ENCODE measurements at places on chromosomes 4 and X.

GRCh38 chr4:124641715-124642381 lies 70.7 kb downstream of the ANKRD50 start:
- peak; percentile 84 for DNase-seq

DNA sequence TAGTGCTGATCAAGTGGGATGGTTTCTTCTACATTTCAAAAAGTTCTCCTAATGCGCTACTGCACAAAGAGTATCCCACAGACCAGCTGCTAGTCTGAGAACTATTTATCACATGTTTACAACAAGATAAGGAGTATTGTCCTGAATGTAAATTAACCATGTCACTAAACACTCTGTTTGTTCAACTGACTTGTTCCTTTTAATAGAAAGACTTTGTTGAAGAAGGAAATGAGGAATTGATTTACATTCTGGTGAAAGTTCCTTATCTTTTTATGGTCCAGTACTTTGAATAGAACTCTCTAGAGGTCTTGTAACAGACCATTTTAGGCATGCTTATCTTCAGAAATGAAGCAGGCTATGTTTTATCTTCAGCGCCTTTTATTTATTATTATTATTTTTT lies 67.3 kb upstream of the IL13RA1 start:
- DNase-seq, result no peak

- DNase-seq, result no peak
Measured at GRCh38 chr4:24067367-24068193, 177.7 kb upstream of the PPARGC1A start.

- DNase-seq, result no peak
Measured at GRCh38 chr4:184344435-184344834, 126.8 kb upstream of the ENPP6 start.

DNA sequence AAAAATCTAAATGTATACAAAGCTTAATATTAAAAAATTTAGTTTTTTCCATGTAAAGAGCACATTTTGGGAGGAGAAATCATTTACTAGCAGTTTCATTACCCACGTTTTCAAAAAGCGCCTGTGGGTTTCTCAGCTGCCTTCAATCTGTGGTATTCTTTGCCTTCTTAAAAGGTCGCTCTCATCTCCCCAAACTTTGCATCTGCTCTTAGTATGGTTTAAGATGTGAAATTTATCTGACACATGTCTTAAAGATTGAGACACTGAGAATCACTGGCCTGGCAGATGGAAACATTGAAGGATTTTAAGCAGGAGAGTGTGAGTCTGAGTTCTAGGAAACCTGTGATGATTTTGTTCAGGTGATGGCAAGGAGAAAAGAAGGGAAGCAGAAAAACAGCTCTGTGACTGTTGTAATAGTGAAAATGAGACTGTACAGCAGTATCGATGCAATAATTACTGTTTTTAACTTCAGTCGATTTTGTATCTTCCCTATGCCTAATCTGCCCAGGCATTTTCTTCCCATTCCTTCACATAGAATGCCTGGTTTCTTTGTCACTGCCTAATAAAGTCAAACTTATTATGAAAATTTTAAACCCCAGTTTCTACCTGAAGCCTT lies 75.9 kb downstream of the PAQR3 start:
- DNase-seq, result no peak

DNA sequence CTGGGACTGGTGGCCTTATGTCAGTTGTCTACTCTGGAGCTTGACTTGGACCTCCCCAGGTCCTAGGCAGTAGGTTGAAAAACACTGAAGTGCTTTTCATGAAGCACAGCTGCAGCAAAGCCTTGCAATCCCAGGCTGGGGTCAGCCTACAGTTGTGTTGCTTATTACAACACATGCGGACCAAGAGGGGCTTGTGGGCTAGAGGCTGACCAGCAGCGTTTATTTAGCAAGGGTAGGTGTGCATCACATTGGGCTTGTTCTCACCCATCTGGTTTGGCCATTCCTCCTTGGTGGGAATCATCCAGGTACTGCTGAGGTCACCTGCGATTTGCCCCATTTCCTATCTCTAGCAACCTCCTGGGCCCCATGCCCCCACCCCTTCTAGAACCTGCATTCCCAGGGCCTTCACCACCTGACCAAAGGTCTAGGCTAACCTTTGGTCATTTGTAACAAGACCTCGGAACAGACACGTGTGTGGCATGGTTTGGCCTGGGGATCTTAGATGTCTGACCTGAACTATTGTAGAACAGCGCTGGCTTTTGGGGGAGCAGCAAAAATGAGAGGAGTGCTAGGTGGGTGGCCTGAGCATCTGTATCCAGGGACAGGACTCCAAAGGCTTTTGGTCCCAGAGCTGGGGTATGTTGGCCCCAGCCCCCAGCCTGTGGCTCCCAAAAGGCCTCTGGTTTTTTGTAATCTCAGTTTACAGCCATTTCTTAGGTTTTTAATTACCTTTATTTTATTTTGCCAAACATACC lies 3.0 kb downstream of the RPL10 start:
- no peak for DNase-seq

DNA sequence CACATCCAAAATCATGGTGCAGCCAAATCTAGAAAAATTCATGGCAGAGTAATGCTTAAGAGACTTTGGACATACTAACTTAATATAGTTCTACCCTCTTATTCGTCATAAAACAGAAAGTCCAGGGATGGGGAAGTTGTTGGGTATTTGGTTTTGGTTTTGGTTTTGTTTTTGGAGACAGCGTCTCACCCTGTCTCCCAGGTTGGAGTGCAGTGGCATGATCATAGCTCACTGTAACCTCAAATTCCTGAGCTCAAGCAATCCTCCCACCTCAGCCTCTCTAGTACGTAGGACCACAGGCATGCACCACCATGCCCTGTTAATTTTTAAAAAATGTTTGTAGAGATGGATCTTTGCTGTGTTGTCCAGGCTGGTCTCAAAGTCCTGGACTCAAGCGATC lies 271.8 kb upstream of the TENM3 start:
- peak; percentile 62 for DNase-seq

GRCh38 chr4:64384237-64385203 lies 24.7 kb downstream of the TECRL start:
- DNase-seq, result no peak
